ENCODE measurements at places on chromosomes 6 and 20. TPM values are rescaled to one million over a fixed set of nuclear protein-coding genes. Genes with fewer than 3 reads are reported as not detected.

The CFAP61 gene
- total RNA-seq = 0.12 TPM

The OR2H2 gene
- total RNA-seq = not detected

The ATP6V1G2 gene
- 2.3 TPM for total RNA-seq

The SMIM29 gene
- total RNA-seq = 79.9 TPM

The CYP24A1 gene
- total RNA-seq = 1.5 TPM

The CST1 gene
- total RNA-seq = 0.68 TPM

The GSTA2 gene
- total RNA-seq = not detected

The PPP1R14C gene
- not detected for total RNA-seq
